ENCODE measurements at places on chromosomes 6 and 20.

GRCh38 chr20:3092611-3093379 is 8.3 kb upstream of the AVP start:
- no peak for DNase-seq

- no peak for DNase-seq
Measured at GRCh38 chr6:110646951-110647910, 168.0 kb downstream of the CDK19 start.

DNA sequence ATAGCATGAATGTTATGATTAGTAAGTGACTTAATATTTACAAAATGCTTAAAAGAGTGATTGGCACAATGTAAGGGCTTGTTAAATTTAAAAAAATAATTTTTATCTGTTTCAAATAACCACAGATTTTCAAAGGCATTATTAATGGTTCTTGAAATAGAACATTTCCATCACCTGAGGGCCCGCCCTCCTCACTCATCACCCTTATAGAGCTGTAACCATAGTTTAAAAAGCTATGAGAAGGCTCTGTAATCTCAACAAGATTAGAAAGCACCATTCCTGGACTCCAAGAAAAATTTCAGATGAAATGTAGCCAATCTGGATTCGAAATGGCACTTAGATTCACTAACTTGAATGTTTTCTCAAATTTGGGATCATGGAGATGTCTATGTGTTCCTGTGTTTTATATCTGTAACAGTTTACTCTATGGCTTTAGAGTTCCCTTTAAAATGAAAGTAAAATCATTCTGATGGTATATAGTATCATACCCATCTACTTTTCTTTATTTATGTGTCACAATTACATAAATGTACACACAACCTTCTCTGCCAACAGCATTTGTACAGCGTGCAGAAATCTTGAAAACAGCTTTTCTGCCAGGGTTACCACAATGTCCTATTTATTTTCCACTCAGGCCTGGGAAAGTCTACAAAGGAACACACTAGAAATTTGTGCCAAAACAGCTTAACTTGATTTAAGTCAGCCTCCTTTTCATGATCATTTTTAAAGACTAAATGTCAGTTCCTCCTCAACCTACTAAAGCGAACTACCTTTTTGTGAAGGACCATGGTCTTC is 207.7 kb downstream of the TBX18 start:
- no peak for DNase-seq

DNA sequence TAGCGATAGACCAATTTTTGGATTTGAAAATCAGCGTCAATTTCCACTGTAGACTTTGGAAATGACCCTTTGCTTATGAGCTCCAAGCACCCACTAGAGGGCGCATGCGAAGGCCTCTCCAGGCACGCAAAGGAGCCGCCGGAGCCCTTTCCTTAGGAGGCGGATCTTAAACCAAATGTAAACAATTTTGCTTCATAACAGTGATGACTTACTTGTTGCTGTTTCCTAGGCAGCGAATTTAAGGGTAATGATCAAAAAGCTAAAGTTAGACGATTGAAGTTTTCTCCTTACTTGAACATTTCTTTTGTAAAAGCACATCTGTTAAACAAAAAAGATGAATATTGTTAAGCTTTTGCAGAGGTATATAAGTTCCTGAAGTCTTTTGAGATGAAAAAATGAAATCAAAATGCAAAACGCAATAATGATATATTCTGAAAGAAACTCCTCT is 29.2 kb upstream of the EXOC2 start:
- peak; percentile 55 for DNase-seq

DNA sequence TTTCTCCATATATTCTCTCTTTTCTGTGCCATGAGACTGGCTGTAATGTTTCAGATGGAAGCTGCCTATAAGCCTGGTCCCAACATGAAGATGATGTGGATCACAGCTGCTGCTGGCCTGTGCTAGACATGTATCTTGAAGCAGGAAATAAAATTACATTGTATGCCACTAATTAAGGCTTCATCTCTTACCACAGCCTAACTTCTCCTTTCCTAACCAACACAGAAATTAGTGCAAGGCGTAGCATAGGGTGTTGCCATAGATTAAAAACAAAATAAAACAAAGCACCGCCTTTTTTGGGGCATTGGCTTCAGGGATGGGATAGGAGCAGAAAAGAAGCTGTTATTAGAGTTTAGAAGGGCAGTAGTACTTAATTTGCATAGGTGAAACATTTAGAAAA is 4.7 kb upstream of the SLC17A4 start:
- no peak for DNase-seq

DNA sequence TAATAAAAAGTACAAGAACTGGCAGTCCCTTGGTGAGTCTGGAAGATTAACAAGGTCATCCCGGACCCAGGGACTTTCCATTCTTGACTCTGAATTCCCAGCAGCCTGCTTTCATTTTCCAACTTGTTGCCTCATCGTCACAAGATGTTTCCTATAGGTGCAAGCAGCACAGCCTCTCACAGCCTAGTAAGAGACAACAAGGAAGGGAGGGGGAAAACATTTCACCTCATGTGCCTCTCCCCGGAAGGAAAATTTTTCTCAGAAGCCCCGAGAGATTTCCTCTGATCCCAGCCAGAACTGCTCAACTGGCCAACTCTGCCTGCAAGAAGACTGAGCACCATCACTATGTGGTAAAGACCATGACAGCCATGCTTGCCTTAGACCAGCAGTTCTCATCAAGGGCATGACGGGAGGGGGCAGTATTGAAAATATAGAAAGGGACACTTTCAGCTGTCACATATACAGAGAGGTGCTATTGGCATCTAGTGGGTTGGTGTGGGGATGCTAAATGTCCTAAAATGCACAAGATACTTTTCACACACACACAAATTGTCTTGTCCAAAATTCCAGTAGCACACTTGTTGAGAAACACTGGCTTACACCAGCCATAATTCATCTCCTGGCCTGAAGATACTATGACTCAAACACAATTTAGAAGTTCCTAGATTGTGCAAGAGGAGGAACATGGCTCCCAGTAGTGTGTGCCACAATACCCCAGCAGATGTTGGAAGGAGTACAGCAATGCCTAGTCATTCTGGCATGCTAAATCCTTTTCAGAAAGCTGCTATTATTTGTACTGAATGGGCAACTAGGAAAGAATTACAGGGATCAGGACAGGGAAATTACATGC is 10.8 kb upstream of the WTAP start:
- DNase-seq, result no peak

GRCh38 chr20:364905-365794 is 15.4 kb upstream of the TRIB3 start:
- no peak for DNase-seq

DNA sequence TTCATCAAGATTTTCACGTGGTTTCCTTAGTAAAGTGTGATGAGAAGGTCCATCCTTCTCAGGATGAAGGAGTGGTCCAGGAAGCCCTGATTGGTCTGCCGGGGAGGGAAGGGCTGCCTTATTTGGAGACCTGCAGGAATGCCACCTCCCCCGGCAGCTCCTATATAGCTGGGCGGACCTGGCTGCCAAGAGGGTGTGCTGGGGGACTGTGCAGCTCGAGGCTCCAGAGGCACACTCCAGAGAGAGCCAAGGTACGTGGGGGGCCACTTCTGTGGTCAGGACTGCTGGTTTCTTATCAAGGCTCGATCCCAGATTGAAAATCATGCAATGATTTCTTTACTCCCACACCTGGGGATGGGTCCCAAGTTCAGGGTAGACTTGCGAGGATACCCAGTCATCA is at the start of gene PRND:
TSS of gene PRND (plus strand) at position 191 of the 400 bp plus-strand sequence. CDS start 2,643 bp downstream, outside the sequence.
- DNase-seq, result no peak

- no peak for DNase-seq
Measured at GRCh38 chr20:40634891-40635290, 54.1 kb downstream of the MAFB start.

- no peak for DNase-seq
Measured at GRCh38 chr6:170459451-170459850, 93.7 kb downstream of the PSMB1 start.

DNA sequence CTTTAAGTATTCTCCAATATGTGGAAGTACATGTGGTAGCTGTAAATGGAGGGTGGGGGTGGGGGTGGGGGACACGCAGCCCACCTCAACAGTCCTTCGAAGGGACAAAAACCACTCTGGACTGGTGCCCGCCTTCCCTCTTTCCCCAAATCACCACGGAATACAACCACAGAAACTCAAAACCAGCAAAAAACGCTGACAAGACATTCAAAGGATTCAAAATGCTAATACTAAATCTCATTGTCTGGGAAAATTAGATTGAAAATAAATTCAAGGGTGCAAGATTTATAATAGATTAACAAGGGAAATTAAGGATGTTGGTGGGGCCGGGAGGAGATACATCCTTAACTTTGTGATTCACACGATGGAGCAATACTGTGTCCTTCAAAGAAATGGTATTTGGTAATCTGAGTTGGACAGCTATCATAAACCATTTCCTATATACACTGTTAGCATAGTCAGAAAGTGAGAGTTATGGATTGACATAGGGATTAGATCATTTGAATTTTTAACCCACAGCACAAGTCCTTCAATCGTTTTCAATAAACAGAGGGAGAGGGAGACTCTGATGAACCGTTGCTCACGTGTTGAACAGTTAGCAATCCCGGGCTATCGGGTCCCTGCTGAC is 766 bp upstream of the TBC1D22B start:
- no peak for DNase-seq

DNA sequence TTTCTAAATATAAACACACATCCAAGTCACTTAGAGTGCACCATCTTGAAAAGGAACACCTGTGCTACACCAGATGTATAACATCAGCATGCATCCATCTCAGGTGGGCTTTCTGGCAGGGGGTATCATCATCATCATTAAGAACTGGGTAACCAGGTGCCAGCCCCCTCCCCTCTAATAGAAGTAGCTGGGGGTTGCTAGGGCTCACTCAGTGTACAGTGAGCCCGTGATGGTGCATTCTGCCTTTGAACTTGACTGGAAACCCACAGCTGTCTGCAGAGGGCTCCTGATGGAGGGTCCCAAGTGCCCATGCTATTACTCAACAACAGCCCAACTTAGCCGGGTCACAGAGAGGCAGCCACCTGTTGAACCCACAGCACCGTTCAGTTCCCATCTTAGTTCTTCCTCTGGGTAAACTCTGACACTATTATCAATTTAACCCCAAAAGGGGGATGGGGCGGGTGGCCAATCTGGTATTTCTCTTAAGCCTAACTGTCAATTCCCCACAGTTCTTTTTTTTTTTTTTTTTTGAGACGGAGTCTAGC is 32.7 kb upstream of the CCND3 start:
- no peak for DNase-seq

DNA sequence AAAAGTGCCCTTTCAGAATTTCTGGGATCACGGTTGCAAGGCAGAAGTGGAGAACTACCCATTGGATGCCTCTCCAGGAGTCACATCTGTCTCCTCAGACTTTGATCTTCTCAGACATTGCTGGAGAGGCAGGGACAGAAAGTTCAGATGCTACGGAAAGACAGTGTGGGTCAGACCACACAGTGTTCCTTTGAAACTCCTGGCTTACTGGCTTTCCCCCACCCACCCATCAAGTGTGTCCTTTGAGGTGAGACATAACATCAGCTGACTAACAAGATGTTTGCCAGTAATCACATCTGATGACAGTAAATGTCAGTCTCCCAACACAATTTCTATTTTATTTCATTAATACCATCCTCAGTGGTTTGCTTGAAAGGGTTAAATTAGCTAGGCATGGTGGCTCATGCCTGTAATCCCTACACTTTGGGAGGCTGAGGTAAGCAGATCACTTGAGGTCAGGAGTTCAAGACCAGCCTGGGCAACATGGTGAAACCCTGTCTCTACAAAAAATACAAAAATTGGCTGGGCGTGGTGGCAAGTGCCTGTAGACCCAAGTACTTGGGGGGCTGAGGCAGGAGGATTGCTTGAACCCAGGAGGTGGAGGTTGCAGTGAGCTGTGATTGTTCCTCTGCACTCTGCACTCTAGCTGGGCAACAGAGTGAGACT is 67.2 kb upstream of the SNX9 start:
- no peak for DNase-seq

DNA sequence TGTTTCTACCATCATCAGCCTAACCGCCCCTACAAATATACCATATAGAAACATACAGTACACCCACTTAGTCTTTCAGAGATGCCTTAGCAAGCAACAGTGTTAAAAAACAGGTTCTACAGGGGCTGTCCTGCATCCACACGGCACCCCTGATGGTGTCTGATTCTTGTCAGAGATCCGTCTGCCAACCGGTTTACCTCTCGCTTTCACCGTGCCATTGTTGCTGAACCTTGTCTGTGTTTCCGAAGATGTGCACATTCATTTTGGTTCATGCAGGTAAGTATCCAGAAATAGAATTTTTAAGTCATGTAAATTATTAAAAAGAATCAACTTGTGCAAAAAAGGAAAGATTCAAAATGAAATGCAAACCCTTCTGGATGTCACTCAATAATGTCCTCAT is 52.9 kb downstream of the EPHA7 start:
- DNase-seq, result no peak

DNA sequence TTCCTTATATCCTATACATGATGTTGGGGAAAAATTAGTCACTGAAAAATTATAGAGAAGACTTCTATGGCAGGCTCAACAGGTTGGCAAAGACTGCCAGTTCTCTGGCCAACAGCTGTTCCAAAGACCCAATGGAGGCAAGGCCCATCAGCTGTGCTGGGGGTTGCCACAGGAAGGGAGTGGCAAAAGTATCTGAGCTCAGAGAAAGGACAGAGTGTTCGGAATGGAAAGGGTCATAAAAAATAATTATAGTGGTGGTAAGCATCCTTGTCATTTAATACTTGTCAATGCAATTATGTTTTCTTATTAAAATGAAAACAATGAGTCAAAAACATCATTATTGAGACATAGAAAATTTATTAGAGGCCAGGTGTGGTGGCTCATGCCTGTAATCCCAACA is 36.1 kb downstream of the FASTKD5 start:
- DNase-seq, result no peak

GRCh38 chr20:13683833-13684232 is 45.1 kb upstream of the TASP1 start:
- DNase-seq, result no peak

- DNase-seq, result no peak
Measured at GRCh38 chr6:42158011-42158410, 15.2 kb upstream of the GUCA1A start.

GRCh38 chr6:119161438-119161837 is 83.0 kb upstream of the FAM184A start:
- DNase-seq, result no peak

- DNase-seq, result no peak
Measured at GRCh38 chr6:22917344-22917743, 348.0 kb downstream of the HDGFL1 start.

DNA sequence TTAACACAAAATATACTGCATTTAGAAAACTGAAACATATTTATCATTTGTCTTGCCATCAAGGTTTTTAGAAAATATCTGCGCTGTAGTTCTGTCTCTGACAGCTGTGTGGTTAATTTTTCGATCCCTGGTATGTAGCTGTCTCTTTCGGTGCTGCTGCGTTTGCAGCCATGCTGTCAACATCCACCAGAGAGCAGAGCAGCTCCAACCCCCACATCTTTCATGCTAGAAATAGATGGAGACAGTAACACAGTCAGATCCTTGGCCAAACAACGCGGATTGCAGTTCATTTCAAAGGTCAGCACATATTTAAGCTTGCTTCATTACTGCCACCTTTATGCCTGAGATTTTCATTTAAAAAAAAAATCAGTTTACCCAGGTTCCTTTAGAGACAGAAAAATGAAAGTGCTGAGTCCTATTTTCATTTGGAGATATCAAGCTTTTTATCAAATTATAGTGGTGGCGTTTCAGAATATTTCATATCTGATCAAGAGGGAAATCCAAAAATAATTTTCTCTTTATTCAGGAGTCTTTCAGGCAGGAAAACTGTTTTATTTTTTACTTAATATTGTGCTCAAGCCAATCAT is 157.7 kb upstream of the MMS22L start:
- no peak for DNase-seq

Data from smooth muscle cell of the brain vasculature (primary cell).